GM23338 (cell line): ENCODE measurements at places on chromosomes 5 and 9. TPM values are rescaled to one million over a fixed set of nuclear protein-coding genes. Genes with fewer than 3 reads are reported as not detected.

DNA sequence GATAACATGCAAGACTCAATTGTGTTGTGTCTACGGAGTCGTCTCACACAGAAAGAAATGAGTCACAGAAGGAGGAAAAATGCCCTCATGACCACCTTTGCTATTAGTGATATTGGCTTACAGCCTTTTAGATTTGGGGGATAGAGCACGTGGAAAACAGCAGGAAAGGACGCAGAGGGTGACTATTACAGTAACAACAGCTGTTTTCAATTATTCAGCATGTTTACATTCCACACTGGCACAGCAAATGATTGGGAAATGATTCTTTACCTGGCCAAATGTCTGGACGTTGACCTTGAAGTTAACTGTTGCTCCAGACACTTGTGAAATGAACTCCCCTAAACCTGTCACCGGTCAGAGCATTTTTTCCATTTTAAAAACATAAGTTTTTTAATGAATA is 46.8 kb downstream of the APTX start:
- no peak overlapping the region for H3K27ac ChIP-seq
- DNase-seq, result no peak
- H3K27me3 ChIP-seq, result no peaks in the 10 kb centered on the region
- no peak overlapping the region for H3K4me3 ChIP-seq
- H3K36me3 ChIP-seq, result 0 out of 2 replicates have a peak, but pooled peaks cover 5% of the 10 kb centered on the region

The PCDHGC4 gene
- total RNA-seq, result 2.3 and 3.0 TPM in 2 replicates

DNA sequence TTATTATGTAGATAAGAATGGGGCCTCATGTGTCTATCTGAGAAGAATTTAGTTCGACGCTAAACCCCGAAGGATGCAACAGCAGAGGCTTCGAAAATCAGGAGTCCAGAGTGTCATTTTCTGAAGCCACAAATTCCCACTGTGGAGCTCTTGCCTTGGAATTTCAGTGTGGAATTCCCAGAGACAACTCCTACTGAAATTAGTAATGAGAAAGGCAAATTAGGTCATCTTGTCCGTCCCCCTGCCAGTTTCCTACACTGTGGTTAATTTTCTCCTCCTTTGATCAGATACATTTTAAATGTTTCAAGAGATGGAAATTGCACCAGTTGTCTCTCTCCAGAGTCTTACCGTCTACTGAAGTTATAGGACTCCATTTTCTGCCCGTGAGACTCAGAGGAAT is 633.6 kb downstream of the BNC2 start:
- H3K27ac ChIP-seq, result no peak overlapping the region
- H3K4me3 ChIP-seq, result no peak overlapping the region
- H3K36me3 ChIP-seq, result no peaks in the 10 kb centered on the region
- H3K27me3 ChIP-seq, result no peaks in the 10 kb centered on the region
- H3K4me1 ChIP-seq, result no peaks in the 10 kb centered on the region

The TRIM7 gene
- 0.56 and 0.66 TPM in 2 replicates for total RNA-seq

The SLC34A1 gene
- 0.31 TPM in 1 of 2 replicates, not detected in the other for total RNA-seq

GRCh38 chr5:72698481-72698880 is 118.0 kb upstream of the TNPO1 start:
- no peaks in the 10 kb centered on the region for H3K36me3 ChIP-seq
- H3K27ac ChIP-seq, result no peak overlapping the region
- DNase-seq, result no peak
- no peaks in the 10 kb centered on the region for H3K4me1 ChIP-seq
- H3K27me3 ChIP-seq, result no peaks in the 10 kb centered on the region
- H3K4me3 ChIP-seq, result no peak overlapping the region

The CCDC127 gene
- total RNA-seq, result 4.2 and 6.0 TPM in 2 replicates

DNA sequence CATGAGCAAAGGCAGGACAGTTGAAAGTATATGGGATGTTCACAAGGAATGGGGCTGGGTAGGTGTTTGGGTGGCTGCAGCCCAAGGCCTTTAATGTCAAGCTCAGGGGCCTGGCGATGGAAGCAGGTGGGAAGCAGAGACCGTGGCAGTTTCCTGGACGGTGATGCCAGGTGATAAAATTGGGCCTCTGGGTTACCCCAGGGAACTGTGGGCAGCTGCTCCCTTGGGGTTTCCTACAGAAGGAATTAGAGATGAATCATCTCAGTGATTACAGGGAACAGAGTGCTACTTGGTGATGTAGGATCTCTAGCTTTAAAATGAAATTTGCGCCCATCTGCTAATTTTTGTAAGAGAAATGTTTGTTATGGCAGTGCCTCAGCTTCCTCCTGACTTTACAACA is 39.2 kb downstream of the TSTD2 start:
- no peaks in the 10 kb centered on the region for H3K36me3 ChIP-seq
- peaks cover 6% of the 10 kb centered on the region; the same call in 1 of the 2 replicates for H3K4me1 ChIP-seq

The SLC6A7 gene
- total RNA-seq, result not detected in 2 replicates

DNA sequence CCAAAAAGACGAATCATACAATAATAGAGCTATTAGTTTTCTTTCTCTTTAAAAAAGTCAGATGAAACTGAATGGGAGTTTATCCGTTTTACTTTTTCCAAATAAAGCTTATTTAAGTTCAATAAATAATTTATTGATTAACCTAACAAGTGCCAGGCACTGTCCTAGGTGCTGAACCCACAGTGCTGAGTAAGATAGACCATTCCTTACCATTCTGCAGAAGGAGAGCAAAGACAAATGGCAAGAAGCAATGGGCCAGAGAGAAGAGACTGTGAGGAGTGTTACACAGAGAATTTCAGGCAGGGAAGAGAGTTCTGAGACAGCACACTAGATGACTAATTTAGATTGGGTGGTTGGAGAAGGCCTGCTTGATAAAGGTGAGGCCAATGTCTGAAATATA is 127.2 kb downstream of the AUH start:
- H3K4me3 ChIP-seq, result no peak overlapping the region
- H3K4me1 ChIP-seq, result no peaks in the 10 kb centered on the region
- no peaks in the 10 kb centered on the region for H3K36me3 ChIP-seq
- no peaks in the 10 kb centered on the region for H3K27me3 ChIP-seq

GRCh38 chr5:8188874-8189565 is 320.1 kb downstream of the MTRR start:
- H3K27me3 ChIP-seq, result no peaks in the 10 kb centered on the region
- no peak overlapping the region for H3K4me3 ChIP-seq
- no peak overlapping the region for H3K27ac ChIP-seq

DNA sequence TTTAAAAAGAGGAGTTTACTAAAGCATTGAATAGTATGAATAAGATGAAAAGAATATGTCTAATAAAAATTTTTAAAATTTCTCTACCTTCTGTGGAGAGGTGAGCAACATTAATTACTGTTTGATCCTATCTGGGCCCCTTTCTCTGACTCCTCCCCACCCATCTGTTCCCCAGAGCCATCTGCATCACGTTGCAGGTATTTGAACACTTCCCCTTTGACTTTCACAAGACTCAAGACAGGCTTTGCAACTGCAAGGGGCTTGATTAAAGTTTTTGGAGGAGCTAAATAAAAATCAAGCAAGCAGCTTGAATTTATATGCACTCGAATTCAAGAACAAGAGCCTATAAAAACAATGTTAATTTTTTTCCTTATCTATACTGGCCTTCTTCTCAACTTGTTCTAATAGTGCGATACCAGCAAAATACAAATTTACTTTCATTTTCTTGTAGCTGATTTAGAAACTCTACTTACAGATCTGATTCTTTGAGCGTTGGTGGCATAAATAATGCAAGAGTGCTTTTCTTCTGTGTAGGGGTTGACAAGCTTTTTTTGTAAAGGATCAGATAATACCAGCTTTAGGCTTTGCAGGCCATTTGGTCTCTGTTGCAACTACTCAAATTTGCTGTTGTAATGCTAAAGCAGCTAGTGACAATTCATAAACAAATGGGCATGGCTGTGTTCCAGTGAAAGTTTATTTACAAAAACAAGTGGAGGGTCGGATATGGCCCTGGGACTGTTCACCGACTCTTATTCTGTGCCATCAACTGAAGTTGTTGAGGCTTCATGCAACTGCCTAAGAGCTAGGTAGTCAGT is 21.2 kb downstream of the TXNDC8 start:
- peak; percentile 11 for DNase-seq
- H3K27me3 ChIP-seq, result no peaks in the 10 kb centered on the region

The PSAT1 gene
- 486 and 511 TPM in 2 replicates for total RNA-seq

GRCh38 chr5:139740138-139740991 is 55.2 kb upstream of the PSD2 start:
- no peak overlapping the region for H3K4me3 ChIP-seq
- H3K36me3 ChIP-seq, result no peaks in the 10 kb centered on the region
- no peak for DNase-seq
- H3K27me3 ChIP-seq, result peaks cover 11% of the 10 kb centered on the region

DNA sequence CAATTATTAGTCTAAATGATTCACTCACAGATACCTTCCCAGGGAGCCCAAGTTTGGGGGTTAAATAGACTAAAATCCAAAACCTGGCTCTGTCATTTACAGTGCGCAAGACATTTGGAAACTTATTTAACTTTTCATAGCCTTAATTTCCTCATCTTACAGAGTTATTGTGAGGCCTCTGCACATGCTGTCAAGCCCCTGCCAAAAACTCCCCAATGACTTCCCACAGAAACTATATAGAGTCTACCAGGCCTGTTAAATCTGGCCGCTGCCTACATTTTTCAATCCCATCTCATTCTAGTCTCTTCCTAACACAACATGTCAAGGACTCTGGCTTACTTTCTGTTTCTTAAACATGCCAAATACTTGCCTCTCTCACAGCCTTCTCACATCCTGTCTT is 412.5 kb downstream of the ELAVL2 start:
- H3K27ac ChIP-seq, result no peak overlapping the region
- H3K36me3 ChIP-seq, result no peaks in the 10 kb centered on the region
- H3K4me3 ChIP-seq, result no peak overlapping the region
- no peaks in the 10 kb centered on the region for H3K27me3 ChIP-seq
- DNase-seq, result no peak

The SEMA4D gene
- 48.0 and 63.0 TPM in 2 replicates for total RNA-seq

DNA sequence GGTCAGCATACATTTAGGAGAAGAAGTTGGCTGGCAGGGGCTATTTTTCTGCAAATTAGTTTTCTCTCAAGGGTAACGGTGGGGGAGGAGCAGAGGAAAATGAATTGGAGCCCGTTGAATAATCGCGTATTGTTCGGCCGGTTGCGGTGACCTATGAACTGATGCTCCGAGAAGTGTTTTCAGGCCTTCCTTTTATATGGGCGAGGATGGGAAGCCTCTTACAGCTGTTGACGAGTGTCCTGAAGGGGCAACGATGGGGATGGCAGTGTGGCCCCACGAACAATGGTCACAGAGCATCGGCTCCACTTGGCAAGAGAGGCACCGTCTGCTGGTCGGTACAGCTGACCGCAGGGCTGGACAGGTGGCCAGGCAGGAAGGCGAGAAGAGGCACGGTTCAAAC is 400.7 kb downstream of the ZSWIM6 start:
- peak; percentile 27 for DNase-seq
- H3K4me3 ChIP-seq, result peak overlapping the region; percentile 48
- no peaks in the 10 kb centered on the region for H3K36me3 ChIP-seq
- peaks cover 62% of the 10 kb centered on the region for H3K4me1 ChIP-seq

GRCh38 chr5:34660444-34660843 is 4.3 kb downstream of the RAI14 start:
- no peaks in the 10 kb centered on the region for H3K27me3 ChIP-seq
- DNase-seq, result no peak
- no peak overlapping the region for H3K4me3 ChIP-seq

- no peak overlapping the region for H3K27ac ChIP-seq
- no peak for DNase-seq
- H3K4me3 ChIP-seq, result no peak overlapping the region
- peaks cover 7% of the 10 kb centered on the region; the same call in 1 of the 2 replicates for H3K36me3 ChIP-seq
- no peaks in the 10 kb centered on the region for H3K4me1 ChIP-seq
Measured at GRCh38 chr9:122320413-122320881, 50.4 kb upstream of the PTGS1 start.

The RARS1 gene
- total RNA-seq, result 129 and 138 TPM in 2 replicates
